ENCODE measurements at places on chromosomes 2 and 18. TPM values are rescaled to one million over a fixed set of nuclear protein-coding genes. Genes with fewer than 3 reads are reported as not detected.
A peak's percentile ranks its signal among the peaks of the same experiment; 100 is the strongest.

GRCh38 chr2:189115126-189115525, 64.4 kb downstream of the COL5A2 start:
- no peaks in the 10 kb centered on the region for H3K27me3 ChIP-seq
- H3K36me3 ChIP-seq = no peaks in the 10 kb centered on the region
- no peak for DNase-seq

DNA sequence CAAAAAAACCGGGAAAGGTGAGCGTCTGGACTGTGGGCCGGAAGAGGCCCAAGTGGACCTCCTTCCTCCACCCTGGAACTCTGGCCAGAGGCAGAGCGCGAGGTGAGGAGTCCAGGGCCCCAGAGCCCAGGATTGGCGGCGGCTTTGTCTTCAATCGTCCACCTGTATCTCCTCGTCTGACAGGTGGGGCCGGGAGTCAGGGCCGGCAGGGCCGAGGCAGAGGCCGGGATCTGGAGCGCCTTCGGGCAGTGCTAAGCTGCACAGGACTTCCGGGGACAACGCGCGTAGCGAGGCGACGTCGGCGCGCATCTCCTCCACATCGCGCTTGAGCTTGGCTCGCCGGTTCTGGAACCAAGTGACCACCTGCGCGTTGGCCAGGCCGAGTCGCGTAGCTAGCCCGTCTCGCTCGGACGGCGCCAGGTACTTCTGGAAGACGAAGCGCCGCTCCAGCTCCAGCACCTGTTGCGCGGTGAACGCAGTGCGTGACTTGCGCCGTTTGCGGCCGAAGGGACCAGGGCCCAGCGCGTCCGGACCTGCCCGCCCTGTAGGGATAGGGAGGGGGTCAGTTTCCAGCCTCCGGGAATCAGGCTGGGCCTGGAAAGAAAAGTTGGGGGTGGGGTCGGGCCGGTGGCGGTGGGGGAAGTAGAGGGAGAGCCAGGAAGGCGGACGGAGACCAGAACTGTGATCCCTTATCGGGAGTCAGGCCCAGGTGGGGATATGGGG, 1.5 kb downstream of the LBX2 start:
- H3K36me3 ChIP-seq = peaks cover 3% of the 10 kb centered on the region
- H3K27me3 ChIP-seq = peaks cover 45% of the 10 kb centered on the region
- peak overlapping the region; percentile 75 for H3K4me3 ChIP-seq
- H3K27ac ChIP-seq = peak overlapping the region; percentile 20
- DNase-seq = peak; percentile 42

GRCh38 chr2:119012345-119013301, 70.6 kb downstream of the MARCO start:
- H3K27me3 ChIP-seq = peaks cover 17% of the 10 kb centered on the region
- H3K36me3 ChIP-seq = no peaks in the 10 kb centered on the region
- H3K4me3 ChIP-seq = no peak overlapping the region

DNA sequence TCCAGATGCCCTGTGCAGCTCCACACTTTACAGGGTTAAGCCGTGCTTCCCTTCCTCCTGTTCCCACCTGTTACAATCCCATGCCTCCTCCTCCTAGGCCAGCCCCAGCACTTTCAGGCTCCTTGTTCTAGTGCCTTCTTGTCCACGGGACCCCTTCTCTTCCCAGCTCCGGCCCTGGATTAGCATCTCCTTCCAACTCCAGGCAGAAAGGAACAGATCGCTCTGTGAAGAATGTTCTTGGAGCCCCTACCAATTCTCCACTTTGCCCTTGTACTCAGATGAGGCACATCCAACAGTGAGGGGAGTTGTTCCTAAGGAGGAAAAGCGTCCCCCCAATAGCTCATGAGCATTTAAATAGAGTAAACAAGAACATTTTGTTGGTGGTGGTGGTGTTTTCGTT, 72.7 kb downstream of the CABLES1 start:
- H3K4me3 ChIP-seq = no peak overlapping the region
- DNase-seq = no peak
- peaks cover 26% of the 10 kb centered on the region for H3K4me1 ChIP-seq

GRCh38 chr18:63314062-63314790, 5.3 kb downstream of the BCL2 start:
- H3K4me3 ChIP-seq = peak overlapping the region; percentile 94
- peaks cover 63% of the 10 kb centered on the region for H3K4me1 ChIP-seq
- H3K36me3 ChIP-seq = peaks cover 67% of the 10 kb centered on the region
- no peaks in the 10 kb centered on the region for H3K27me3 ChIP-seq
- DNase-seq = no peak

GRCh38 chr2:42369532-42370229, 8.7 kb upstream of the COX7A2L start:
- DNase-seq = no peak
- H3K4me1 ChIP-seq = peaks cover 4% of the 10 kb centered on the region
- H3K27me3 ChIP-seq = no peaks in the 10 kb centered on the region

DNA sequence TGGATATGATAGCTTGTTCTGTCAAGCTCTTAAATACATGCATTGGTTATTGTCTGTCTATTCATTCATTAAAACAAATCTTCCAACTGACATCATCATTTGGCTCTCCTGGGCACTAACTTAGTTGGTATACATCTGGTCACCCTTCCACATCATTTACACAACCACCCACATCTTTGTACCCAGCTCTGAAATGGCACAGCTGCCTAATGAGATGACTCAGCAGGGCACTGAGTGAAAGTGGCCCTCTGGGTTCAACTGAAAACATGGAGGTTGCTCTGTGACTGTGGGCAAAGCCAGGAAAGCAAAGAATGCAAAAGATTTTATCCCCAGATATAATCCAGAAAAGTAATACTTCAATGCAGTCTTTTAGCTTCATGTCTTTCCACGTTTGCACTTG, 234.0 kb upstream of the MAP2 start:
- H3K4me3 ChIP-seq = no peak overlapping the region
- no peaks in the 10 kb centered on the region for H3K4me1 ChIP-seq
- H3K36me3 ChIP-seq = no peaks in the 10 kb centered on the region
- no peak overlapping the region for H3K27ac ChIP-seq

DNA sequence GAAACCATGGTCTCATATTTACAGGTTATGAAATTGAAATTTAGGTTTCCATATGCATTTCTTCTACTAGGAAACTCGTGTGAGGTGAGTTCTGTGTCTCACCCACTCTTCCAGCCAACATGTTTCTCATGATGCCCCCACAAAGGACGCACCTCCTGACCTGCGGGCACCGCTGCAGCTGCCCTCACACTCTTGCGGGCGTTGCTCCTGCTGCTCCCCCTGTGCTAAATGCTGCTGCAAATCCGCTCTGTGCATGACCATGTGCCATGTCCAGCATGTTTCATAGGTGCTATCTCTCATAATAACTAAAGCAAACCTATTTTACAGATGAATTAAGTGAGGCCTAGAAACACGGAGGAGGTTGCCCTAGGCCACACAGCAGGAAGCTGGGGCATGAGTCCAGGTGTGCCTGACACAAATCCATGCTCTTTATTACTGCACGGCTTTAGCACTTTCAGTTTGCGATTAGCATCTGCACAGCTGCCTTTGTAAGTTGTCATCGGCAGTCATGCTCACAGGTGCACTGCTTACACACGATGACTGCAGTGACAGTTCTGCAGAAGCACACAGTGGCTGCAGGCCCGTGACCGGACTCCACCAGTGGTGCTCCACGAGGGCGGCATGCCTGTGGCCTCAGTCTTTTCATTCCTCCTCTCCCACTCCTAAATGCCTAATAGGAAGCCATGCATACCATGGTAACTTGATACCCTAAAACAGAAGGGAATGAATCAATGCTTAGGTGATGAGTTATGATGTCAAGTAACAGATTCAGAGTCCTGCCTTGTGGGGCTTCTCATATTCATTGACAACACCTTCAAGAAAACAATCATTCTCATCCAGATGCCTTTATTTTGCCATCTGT, 14.9 kb upstream of the GALR1 start:
- no peak overlapping the region for H3K27ac ChIP-seq
- H3K4me3 ChIP-seq = no peak overlapping the region
- H3K4me1 ChIP-seq = no peaks in the 10 kb centered on the region
- peaks cover 14% of the 10 kb centered on the region for H3K27me3 ChIP-seq

GRCh38 chr2:179856205-179856604, 5.2 kb downstream of the ZNF385B start:
- peaks cover 8% of the 10 kb centered on the region for H3K4me1 ChIP-seq
- peaks cover 29% of the 10 kb centered on the region for H3K27me3 ChIP-seq
- no peak overlapping the region for H3K4me3 ChIP-seq

DNA sequence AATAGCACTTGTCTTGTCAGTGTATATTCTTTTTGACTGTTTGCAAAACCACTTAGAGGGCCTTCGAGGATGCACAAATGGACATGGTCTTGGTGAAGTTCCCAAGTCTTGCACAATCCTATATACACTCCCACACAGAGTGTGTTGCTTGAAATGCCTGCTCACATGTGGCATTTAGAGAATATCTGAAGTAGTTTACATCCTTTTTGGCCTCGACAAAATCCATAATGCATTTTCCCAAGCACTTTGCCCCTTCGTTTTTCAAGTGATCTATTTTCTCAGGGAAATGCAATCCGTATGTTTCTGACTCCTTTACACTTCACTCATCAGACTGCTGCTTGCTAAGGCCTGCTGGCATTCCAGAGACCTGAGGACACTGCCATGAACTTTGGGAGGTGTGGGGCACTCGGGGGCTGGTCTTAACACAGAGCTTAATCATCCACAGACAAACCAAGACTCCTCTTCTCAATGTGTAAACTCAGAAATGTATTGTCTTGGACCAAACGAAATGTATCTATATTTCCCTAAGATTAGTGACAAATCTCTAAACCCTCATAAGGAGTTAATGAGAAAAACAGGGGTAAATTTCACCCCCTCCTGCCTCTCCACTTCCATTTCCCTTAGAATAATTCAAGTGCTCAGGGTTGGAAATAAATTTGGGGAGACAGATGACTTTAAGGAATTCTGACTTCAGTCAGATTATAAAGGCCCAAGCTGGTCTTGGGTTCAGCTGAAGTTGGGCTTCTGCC, 219.3 kb upstream of the APCDD1 start:
- no peaks in the 10 kb centered on the region for H3K36me3 ChIP-seq
- H3K4me3 ChIP-seq = no peak overlapping the region
- no peaks in the 10 kb centered on the region for H3K4me1 ChIP-seq

DNA sequence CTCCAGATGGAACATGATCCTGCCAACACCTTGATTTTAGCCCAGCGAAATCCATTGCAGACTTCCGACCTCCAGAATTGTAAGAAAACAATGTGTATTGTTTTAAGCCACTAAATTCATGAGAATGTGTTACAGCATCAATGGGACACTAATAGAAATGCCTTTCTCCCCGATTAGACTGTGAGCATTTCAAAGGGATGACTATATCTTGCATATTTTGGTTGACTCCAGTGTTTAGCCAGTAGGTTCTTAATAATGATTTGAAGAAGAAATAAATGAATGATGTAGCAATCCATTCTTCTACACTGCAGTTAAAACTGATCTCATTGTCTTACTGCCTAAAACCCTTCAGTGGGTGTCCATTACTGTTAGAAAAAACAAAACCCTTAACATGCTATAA, 67.4 kb upstream of the ACVR1C start:
- H3K27me3 ChIP-seq = no peaks in the 10 kb centered on the region
- no peak overlapping the region for H3K27ac ChIP-seq
- DNase-seq = no peak
- H3K4me3 ChIP-seq = no peak overlapping the region

DNA sequence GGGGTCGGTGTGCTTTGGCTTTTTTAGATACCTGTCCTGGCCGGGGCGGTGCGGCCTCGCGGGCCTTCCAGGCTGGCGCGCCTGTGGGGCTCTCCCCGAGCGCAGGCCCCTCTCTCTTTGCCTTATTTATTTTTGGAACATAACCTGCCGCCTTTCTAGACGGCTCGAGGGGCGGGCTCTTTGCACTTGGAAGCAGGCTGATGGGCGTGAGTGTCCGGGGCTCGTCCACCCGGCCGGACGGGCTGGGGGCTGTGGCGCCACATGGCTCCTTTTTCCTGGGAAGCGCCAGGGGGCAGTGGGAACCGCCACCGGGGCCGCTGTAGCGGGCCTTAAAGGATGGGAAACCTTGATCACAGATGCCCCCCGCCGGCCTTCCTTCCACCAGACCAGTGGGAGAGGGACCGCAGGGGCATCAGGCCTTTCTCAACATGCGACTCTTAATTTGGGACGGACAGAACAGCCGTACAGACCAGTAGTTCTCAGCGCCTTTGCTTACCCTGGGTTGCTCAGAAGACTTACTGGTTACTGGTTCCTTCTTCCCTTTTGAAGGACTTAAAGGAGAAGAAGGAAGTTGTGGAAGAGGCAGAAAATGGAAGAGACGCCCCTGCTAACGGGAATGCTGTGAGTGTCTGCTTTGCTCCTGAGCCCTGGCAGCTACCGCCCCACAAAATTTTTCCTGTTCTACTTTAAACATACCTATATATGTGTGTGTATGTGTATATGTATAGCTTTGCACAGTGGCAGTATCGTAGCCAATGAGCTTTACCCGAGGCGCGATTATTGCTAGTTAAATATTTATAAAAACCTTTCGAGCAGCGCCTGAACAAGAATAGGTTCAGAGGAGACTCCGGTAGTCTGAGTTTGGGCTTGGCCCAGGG, 2.7 kb downstream of the PTMA start:
- H3K27me3 ChIP-seq = peaks cover 3% of the 10 kb centered on the region
- peak overlapping the region; percentile 98 for H3K27ac ChIP-seq
- peaks cover 24% of the 10 kb centered on the region for H3K4me1 ChIP-seq
- H3K4me3 ChIP-seq = peak overlapping the region; percentile 82
- H3K36me3 ChIP-seq = peaks cover 46% of the 10 kb centered on the region

GRCh38 chr2:61536180-61536571, 2.0 kb downstream of the XPO1 start:
- peaks cover 3% of the 10 kb centered on the region for H3K27me3 ChIP-seq
- H3K36me3 ChIP-seq = peaks cover 17% of the 10 kb centered on the region
- H3K27ac ChIP-seq = peak overlapping the region; percentile 99
- H3K4me3 ChIP-seq = peak overlapping the region; percentile 97

DNA sequence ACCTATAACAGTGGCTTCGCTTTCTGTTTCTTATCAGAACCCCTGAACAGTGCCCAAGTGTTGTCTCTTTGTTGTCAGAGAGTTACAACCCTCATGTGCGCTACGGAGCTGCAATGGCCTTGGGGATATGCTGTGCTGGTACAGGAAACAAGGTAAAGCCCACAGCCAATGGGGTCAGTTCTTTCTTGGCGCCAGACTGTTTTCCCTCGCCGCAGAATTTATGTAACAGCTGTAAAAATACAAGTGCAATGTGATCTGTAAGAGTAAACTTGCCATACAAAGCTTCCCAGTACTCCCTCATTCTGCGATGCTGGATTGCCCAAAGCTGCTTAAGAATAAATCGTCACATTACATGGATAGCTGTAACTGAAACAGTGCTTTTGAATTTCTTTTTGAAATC, 13.9 kb upstream of the HTR2B start:
- H3K27ac ChIP-seq = no peak overlapping the region
- H3K4me1 ChIP-seq = no peaks in the 10 kb centered on the region
- no peak for DNase-seq
- H3K4me3 ChIP-seq = no peak overlapping the region
- H3K36me3 ChIP-seq = peaks cover 3% of the 10 kb centered on the region

The SERPINB13 gene
- total RNA-seq = not detected

The ZSWIM2 gene
- total RNA-seq = not detected

The FNDC4 gene
- 0.22 TPM for total RNA-seq

The TOGARAM2 gene
- total RNA-seq = 9.6 TPM

The MERTK gene
- total RNA-seq = 1.0 TPM

The GNLY gene
- 21.5 TPM for total RNA-seq

All from activated CD4-positive, alpha-beta memory T cell treated with anti-CD3 and anti-CD28 coated beads for 36 hours (primary cell).